RWPE2 (cell line): ENCODE measurements at places on chromosomes 7 and 10.

GRCh38 chr10:125462845-125463244 lies 220.1 kb downstream of the TEX36 start:
- DNase-seq, result no peak

DNA sequence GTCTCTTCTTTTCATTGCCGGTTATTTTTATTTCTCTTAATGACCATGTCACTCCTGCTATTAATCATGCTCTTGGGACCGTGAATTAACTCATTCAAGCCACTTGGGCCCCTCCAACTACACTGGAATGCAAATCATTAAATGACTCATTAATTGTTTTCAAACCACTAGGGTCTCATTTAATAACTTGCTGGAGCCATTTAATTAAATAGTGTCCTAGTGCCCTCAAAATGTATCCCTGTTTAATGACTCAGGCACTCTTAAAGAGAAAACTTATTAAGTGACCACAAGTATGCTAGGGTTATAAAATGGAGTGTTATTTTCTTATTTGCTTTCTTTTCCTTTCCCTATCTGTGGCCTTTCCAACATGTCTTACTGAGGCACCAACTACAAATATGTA lies 73.0 kb downstream of the PLXDC2 start:
- DNase-seq, result no peak

- DNase-seq, result no peak
Observed at GRCh38 chr10:101762736-101763135, 13.2 kb downstream of the FGF8 start.

- no peak for DNase-seq
Observed at GRCh38 chr10:35794703-35795102, 152.6 kb upstream of the FZD8 start.

DNA sequence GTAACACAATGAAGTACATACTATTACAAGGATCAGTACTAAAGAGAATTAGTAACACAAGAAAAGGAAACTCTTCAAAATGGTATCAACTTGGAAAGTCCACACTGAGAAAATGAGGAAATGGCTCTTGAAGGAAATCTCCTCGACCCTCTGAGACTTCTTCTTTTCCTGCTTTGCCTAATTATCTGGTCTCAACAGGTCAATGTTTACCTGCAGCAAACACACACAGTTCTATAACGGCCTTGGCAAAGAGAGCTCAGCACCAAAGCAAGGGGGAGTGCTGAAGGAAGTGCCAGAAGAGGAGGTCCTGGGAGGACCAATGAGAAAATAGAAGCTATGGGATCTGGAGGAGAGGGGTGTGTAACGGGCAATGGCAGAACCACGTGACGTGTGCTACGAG lies 21.9 kb downstream of the CHCHD3 start:
- no peak for DNase-seq

- DNase-seq, result no peak
Observed at GRCh38 chr10:13973742-13974141, 357.0 kb downstream of the FRMD4A start.

DNA sequence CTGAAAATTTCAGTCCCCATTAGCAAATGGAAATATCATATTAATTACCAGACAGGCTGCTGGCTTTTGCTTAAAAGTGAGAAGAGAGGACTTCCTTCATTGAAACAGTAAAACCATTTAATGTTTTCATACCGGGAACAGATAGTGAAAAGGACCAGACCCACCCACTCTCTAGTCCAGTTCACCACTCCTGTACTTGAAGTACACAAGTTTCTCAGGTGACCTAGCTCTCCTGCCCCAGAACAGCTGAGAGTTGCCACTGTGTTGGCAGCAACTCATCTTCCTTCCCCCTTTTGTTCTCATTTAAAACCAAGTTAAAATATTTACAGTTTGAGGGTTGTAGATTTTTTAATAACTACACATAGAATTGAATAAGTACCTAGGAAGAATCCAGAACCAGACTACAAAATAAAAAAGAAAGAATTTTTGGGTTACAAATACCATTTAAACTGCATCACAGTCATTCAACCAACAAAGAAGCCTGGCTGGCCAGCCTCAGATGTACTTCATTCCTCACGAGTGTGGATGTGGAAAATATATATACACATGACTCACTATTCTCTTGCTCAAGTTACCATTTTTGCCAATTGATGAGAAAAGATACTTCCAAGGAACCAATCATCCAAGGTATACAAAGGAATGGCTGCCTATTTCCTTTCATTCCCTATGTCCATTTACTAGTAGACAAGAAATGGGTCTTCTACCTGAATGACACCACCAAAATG lies 68.1 kb downstream of the VPS41 start:
- DNase-seq, result no peak

- DNase-seq, result no peak
Observed at GRCh38 chr7:30697719-30698460, 15.6 kb upstream of the CRHR2 start.

- no peak for DNase-seq
Observed at GRCh38 chr7:95141755-95142154, 182.6 kb downstream of the PON1 start.

GRCh38 chr10:77587416-77587790 lies 50.2 kb downstream of the KCNMA1 start:
- no peak for DNase-seq

- no peak for DNase-seq
Observed at GRCh38 chr7:55326081-55326835, 38.9 kb upstream of the LANCL2 start.

- DNase-seq, result no peak
Observed at GRCh38 chr10:8216893-8217292, 162.4 kb downstream of the GATA3 start.

- DNase-seq, result no peak
Observed at GRCh38 chr7:123580406-123581161, 21.0 kb upstream of the ASB15 start.

DNA sequence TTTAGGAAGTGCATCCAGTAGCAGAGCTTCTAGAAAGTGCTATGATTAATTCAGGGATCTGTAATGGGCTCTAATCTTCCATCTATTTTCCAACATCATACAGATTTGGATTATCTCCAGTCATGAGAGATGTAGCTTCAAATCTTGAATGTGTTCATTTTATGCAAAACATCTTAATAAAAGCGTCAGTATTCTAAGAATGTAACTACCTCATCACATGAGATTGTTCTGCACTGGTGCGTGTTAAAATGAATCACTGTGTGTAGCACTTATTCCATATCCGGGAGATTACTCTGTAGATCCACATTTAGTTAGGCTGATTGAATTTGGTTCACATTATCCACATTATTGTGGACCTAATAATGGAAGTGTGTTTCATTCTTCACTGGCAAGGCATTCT lies 344.9 kb upstream of the CHRM2 start:
- no peak for DNase-seq

DNA sequence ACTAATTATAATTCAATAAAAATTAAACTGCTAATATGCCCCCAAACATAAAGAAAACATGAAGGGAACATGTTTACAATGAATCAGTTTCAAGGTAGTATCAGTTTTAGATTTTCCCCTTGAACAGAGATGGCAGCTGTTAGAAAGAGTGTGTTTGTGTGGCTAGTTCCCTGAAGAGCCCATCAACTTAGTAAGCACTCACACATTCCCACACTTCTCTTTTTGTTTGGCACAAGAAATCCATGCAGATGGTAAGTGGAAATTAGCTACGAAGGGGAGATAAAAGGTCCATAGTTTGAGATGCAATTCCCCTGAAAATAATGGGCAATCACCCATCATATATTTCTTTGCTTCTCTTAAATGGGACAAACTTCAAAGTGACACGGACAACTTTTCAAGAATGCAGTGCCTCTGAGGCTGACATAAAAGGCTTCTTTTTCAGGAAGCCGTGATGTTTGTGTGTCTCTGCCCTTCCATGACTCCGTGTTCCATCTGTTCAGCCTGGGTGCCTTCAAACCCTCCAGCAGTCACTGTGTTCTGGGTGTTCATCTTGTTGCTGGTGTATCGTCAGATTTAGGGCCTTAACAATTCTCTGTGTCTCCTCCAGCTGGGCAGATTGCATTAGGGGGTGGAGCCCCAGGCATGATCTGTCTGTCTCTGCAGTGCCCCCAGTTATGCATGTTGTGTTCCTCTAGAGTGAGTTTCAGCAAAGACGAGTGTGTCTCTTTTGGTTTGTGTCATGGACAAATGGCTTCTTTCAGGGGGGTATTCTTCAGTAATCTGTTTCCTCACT lies 259.5 kb upstream of the NPY start:
- no peak for DNase-seq

GRCh38 chr10:619710-620109 lies 69.8 kb downstream of the DIP2C start:
- DNase-seq, result no peak

DNA sequence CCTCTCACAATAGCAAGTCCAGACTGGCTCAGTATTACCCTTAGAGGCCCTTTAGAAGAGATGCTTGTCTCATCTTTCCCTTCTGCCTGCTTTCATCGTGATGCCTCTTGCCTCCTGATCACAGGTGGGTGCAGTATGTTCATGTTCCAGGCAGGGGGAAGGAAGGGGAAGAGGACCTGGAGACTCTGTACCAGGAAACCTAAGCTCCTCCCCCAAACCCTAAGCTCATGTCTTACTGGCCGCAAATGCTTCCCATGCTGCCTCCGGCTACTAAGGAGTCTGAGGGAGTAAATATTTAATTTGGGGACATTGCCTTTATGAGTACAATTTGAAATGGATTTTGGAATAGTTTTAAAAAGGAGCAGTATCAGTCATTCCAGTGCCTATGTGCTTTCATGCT lies 192.6 kb downstream of the CDCA7L start:
- DNase-seq, result no peak

DNA sequence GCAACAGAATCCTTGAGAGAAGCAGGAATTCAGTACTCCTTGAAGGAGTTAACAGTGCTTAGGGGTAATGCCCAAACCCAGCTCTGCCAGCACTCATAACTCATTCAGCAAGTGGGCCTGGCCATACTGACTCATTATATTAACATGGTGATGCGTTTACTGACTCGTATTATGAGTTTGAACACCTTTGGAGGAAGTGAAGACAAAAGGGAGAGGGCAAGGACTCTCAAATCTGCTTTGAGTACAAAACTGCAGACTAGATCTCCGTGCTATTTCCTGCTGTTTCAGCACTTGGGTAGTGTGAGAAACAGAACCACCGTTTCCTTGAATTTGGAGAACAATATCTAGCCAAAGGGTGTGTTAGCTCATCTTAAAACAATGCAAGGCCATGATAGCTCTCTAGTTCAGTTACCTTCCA lies 30.8 kb downstream of the SLC16A9 start:
- peak; percentile 55 for DNase-seq

GRCh38 chr7:155265961-155266360 lies 31.7 kb upstream of the INSIG1 start:
- DNase-seq, result no peak

- DNase-seq, result no peak
Observed at GRCh38 chr7:5382281-5382892, 41.2 kb downstream of the TNRC18 start.

DNA sequence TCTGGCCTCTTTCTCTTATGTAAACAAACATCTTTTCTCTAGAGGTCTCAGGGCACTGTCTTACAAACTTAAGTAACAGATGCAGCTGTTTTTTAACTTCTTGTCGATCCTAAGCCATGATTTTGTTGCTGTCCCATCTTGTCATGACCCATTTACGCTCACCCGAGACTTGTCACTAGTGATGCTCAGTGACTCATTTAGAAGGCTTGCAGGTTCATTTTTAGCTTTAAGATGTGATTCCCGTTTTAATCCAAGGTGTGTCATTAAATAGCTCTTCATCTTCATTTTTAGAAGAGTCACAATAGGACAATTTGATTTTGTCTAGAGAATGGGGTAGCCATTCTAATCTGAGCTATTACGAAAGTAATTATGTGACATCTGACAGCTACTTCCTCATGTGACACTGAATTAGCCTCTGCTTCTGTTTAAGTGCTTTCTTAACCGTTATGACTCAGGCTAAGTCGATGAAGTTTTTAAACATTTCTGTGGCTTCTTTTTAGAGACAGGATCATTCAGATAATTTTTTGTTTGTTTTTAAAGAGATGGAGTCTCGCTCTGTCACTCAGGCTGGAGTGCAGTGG lies 42.7 kb downstream of the SPDYE5 start:
- DNase-seq, result no peak

GRCh38 chr7:75950111-75950681 lies 35.2 kb downstream of the POR start:
- no peak for DNase-seq

- no peak for DNase-seq
Observed at GRCh38 chr10:1130995-1131790, 75.0 kb downstream of the WDR37 start.

- DNase-seq, result no peak
Observed at GRCh38 chr10:92052088-92052487, 128.5 kb downstream of the BTAF1 start.

DNA sequence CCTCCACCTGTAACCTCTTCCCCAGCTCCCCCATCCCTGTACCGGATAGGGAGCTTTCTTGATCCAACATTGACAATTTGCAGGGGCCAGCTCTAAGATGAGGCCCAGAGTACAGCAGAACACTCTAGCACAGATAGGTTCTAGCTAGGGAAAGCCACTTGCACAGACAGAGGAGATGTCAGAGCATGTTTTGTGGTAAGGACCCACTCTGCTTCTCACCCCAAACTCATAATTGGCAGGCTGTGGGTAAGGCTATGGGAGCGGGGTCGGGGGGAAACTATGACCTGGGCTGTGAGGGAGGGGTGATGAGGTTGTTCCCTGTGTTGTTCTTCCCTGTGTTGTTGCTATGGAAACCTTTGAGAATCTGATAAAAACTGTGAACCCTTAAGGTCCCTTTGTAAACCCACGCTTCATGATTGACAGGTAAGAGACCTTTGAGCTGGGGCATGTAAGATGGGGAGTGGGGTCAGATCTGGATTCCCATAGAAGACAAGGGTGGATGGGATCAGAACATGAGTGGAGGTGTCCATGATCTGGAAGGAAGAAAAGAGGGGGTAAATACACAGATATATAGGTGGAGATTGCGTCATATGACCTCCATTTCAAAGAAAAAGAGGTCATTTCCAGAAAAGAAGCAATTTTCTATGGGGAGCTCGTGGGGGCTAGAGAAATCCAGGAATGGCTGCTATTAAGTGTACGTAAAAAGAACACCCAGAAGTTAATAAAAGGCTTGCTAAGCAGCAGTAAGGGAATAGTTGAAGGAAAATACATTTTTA lies 4.0 kb downstream of the CALD1 start:
- DNase-seq, result no peak

DNA sequence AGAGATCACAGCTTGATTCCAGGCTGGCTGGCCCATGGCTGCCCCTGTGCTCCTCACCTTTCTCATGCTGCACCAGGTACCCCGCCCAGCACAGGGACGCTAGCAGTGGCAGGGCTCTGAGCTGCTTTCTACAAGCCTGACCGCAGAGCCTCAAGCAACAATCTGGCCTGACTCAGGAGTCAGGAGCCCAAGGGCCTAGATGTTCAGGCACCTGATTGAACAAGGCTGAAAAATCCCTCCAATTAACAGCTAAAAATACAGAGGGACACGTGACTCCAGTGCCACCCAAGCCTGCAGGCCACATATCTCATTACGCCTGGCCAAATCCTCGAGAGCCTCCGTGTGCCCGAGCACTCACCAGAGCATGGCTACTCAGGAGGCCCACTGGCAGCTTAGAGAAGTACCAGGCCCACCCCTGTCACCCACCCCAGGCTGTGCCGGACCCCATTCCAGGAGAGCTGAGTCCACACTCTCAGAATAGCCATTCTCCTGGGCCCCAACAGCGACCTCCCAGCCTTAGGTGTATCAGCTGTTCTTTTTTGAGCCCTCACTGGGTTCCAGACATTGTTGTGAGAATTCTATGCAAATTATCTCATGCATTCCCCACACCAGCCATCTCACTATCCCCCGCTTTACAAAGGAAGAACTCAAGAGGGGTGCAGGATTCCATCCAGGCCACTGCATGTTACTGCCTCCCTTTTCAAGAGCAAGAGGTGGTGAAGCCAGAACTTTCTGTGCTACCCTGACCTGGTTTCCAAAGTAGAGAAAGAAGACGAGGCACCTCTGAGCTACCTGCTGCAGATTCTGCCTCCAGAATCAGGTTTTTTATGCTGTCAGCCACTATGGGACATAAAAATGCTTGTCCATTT lies 98.3 kb downstream of the COL13A1 start:
- no peak for DNase-seq
